ENCODE measurements at places on chromosomes 3 and 15. TPM values are rescaled to one million over a fixed set of nuclear protein-coding genes. Genes with fewer than 3 reads are reported as not detected.

SH2D7 gene
- polyA plus RNA-seq: 0.81 TPM

MAPKBP1 gene
- 10.7 TPM for polyA plus RNA-seq

- no peak for DNase-seq
These were observed 316.7 kb downstream of the CLSTN2 start for GRCh38 chr3:140251678-140252077.

DNA sequence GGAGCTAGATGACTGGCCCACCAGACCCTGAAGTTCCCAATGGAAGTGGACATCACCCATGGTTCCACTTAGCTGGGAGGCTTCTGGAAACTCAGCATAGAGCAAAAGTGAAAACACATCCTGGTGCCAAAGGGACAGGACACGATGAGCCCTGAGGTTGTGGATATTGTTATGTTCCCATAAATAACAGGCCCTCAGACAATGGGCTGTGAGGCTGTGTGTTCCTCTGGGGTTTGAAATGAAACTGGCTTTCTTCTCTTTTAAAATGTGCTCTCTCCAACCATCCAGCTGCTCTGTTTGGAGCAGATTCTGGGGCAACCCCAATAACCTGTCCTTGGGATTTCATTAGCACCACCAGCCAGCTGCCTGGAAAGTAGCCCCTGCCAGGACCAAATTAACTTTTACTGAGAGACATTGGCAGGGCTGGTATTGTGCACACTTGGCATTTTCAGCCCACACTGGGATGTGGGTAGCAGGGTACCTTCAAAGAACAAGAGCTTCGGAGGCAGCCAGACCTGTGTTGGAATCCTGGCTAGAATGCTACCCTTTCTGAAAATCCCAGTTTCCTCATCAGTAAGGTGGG, 97.5 kb downstream of the DNAJB8 start:
- DNase-seq: no peak

DNA sequence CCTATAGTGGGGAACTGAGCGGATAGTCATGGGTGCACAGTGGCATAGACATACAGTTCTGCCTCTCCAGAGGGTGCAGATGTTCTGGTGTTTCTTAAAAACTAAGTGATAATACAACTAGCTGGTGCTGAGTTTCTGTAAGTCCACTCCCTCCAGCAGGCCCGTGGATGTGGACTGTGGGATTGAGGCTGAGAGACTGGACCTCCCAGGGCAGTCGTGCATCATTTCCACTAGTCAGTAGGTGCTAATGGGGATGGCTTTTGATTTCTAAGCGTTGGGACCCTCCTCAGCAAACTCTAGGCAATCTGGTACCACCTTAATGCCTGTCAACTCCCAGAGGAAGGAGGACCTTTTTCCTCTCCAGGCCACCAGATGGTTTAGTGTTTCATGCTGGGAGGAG, 27.3 kb upstream of the TIMP4 start:
- DNase-seq: no peak

DNA sequence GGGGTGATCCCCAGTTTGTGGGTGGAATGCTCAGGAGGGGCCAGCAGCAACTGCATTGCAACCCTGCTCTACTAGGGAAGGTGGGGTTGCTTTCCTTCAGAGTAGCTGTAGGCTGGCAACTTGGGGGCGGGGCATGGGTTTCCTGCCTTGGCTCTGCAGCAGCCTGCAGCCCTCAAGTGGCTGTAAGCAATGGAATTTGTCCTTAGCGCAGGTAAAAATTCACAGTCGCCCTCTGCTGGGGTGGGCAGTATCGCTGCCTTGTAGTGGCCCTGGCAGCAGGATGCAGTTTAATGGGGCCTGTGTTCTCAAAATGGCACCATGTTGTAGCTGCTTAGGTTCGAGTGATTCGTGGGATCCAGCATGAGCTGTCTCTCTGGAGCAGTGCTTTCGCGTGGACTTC, 29.8 kb downstream of the STT3B start:
- DNase-seq: no peak

- no peak for DNase-seq
These were observed 121.4 kb upstream of the CHRM5 start for GRCh38 chr15:33846862-33847261.

DNA sequence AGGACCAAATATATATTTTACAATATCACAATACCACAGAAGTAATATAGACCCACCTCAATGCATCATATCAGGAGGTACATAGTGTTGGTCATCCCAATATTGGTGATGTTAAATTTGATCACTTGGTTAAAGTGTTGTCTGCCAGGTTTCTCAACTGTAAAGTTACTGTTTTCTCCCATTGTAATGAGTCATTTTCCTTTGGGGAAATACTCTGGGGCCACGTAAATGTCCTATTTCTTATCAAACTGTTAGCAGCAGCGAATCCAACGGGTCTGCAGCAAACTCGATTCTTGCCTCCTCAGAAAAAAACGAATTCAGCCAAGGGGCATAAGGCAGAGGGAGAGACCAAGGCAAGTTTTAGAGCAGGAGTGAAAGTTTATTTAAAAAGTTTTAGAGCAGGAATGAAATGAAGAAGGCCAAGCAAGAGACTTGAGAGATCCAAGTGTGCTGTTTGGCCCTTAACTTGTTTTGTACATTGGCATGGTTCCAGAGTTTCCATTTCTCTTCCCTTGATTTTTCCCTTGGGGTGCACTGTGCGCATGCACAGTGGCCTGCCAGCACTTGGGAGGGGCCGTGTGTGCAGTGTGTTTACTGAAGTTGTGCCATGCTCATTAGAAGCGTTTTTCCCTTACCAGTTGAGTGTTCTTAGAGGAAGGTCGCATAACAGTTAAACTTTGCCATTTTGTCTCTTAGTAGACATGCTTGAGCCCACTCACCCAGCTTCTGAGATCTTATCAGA, 512.5 kb downstream of the AGBL1 start:
- no peak for DNase-seq

All from left renal cortex interstitium (tissue), 4 donors.